ENCODE measurements at places on chromosomes 7 and 10. TPM values are rescaled to one million over a fixed set of nuclear protein-coding genes. Genes with fewer than 3 reads are reported as not detected.

Gene PGAM2
- 1,123 TPM for total RNA-seq

Gene GARIN1A
- 1.8 TPM for total RNA-seq

Gene AZGP1
- total RNA-seq: 94.1 TPM

Gene TSPAN33
- 14.9 TPM for total RNA-seq

Gene CYP51A1
- total RNA-seq: 19.3 TPM

Gene PKD2L1
- not detected for total RNA-seq

Gene CRYGN
- total RNA-seq: not detected

Gene OGA
- 79.2 TPM for total RNA-seq

Gene NPFFR1
- not detected for total RNA-seq

Gene ECHDC3
- total RNA-seq: 101 TPM

Gene PNLIP
- not detected for total RNA-seq
